ENCODE measurements at places on chromosomes 1 and 21.

DNA sequence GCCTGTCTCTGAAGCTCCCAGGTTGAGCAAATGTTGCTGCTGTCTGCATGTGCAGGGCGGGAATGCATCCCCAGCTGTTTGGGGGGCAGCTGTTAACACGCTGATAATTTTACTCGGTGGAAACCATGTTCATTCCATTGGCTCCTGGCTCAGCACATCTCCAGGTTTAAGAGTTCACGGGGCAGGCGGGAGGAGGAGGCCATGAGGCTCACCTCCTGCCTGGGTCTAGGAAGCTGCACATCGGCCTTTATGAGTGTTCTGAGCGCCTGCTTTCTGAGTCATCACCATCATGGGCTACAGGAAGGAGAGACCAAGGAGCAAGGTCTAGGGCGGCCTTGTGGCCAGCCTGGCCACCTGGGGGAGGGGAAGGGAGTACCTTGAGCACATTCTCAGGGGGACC lies 29.7 kb downstream of the AJAP1 start:
- DNase-seq = peak; percentile 10

GRCh38 chr1:156422602-156423091 lies 53.6 kb downstream of the RHBG start:
- DNase-seq = no peak

DNA sequence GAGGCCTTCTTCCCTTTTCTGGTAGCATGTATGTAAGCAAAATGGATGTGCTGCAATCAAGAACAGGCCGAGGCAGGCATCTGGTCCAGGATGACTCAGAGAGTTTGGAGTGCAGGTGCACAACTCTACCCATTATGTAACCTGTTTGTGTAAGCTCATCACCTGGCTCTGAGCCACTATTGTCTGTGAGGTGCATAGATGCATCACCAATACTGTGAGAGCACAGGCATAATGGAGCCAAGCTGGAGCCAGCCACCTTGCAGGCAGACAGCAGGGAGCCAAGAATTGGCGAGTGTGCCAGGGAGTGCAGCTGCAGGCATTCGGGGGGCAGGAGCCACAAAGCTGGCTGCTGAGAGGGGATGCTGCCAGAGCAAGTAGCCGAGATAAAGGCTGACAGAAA lies 549.9 kb upstream of the RGS18 start:
- DNase-seq = no peak

- DNase-seq = no peak
Observed at GRCh38 chr1:83637586-83637985, 361.3 kb downstream of the TTLL7 start.

- DNase-seq = no peak
Observed at GRCh38 chr21:42102991-42103390, 31.9 kb downstream of the UMODL1 start.

GRCh38 chr1:225418059-225418458 lies 9.8 kb downstream of the LBR start:
- DNase-seq = no peak

- no peak for DNase-seq
Observed at GRCh38 chr1:59557549-59557885, 257.2 kb upstream of the HOOK1 start.

DNA sequence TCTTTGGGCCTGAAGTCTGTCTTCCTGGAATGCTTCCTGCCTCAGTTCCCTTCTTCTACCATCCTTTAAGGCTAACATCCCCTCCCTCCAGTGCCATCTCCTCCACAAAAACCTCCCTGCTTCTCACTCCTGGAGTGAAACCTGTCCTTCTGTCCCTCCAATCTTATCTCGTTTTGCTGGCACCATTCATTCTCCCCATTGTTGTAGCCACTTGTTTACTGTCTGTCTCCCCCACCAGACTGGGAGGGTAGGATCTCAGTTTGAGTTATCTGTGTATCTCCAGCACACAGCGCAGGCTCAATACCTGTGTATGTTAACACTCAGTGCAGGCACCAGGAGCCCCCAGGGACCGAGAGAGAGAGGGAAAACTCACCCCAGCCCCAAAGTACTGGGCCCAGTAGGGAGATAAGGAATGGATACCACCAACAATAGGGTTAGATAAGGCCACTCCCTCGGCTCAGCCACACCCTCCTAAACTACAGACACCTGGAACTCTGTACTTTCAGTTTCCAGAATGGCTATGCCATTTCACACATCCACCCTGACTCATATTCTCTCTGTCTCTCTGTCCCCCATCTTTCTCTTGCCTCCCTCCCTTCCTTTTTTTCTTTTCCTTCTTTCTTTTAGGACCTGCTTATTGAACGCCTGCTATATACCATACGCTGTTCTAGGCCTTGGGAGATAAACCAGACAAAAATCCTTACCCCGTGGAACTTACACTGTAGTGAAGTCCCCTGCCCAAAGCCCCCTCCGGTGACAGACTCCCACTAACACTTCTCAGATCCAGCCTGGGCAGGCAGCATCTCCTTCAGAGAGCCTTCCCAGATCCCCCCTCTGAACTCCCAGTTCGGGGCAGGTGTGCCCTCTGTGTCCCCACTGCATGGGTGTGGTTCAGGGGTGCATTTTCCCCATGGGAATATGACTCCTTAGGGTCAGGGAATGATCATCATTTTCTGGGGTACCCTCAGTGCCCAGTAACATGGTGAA lies 3.3 kb upstream of the SSBP3 start:
- DNase-seq = no peak

DNA sequence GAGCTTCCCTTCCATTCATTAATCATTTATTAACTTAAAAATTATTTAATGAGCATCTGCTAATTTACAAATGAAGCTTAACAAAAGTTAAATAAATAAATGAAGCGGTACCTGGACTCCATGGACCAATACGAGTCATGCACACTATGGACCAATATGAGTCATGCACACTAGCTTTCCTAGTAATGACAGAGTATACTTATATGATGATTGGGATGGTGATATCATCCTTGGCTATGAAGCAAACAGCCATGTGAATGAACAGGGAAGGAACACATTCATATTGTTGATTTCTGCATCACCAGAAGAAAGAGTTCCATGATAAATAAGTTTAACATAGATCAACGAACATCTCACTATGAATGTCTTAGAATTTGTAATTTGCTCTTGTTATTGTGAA lies 109.9 kb downstream of the SPAG17 start:
- DNase-seq = no peak

DNA sequence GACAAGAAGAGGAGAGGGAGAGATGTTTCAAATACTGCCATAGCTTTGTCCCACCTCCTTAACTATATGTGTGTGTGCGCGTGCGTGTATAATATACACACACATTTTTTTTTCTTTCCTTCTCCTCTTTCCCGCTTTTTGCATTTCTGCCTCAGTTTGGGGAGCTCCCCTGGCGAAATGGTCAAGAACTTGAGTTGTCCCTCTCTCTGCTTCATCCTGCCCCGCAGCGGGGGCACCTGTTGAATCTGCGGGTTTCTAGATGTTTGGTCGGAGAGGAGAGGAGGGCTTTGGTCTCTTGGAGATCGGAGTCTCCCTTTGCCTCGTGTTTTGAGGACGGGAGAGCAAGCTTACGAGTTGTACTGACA lies 504 bp downstream of the SCCPDH start:
- no peak for DNase-seq

DNA sequence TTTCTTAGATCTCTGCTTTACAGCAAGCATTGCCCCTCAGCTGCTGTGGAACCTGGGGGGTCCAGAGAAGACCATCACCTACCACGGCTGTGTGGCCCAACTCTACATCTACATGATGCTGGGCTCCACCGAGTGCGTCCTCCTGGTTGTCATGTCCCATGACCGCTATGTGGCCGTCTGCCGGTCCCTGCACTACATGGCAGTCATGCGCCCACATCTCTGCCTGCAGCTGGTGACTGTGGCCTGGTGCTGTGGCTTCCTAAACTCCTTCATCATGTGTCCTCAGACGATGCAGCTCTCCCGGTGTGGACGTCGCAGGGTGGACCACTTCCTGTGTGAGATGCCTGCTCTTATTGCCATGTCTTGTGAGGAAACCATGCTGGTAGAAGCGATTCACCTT lies 33.4 kb upstream of the OR2B11 start:
- DNase-seq = no peak

GRCh38 chr21:20220586-20220985 lies 777.6 kb upstream of the NCAM2 start:
- no peak for DNase-seq

DNA sequence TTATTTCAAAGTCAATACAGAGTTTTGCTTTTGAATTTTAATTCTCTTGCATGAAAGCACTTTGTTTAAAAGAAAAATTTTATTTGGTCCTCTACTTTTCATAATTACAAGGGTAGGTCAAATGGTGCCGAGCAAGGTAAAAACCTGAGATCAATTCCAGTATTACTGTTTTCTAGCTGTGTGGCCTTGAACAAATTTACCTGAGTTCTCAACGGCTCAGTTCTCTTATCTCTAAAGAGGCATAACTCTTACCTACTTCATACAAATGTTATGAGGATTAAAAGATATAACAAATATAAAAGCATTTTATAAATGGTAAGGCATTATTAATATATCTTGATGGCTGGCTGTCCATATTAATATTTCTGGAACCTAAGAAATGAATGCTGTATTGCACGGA lies 42.5 kb downstream of the USP24 start:
- no peak for DNase-seq

DNA sequence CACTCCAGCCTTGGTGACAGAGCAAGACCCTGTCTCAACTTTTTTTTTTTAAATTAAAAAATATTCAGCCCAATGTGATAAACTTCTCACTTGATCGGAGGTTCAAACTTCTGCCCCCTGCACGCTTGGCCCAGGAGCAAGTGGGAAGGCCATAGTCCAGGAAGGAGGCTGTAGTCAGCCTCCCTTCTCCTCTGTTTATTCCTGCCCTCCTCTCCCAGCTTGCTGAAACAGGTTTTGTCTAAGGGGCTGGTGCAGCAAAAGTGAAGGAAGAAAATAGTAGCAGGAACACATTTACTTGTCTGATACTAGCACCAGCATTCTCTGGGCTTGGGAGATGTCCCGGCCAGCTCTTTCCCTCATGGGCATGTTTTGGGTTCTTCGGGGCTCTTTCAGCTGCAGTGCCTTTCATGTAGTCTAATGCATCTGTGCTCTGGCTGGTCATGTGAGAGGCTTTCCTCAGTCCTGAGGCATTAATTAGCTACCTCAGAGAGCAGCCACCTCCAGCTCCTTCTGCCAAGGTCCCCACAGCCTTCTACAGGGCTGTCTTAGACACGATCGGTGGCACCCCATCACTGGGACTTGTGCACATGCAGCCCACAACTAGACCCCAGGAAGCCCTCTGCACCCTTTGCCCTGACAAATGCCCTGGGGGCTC lies 12.9 kb downstream of the SLC44A3 start:
- no peak for DNase-seq

DNA sequence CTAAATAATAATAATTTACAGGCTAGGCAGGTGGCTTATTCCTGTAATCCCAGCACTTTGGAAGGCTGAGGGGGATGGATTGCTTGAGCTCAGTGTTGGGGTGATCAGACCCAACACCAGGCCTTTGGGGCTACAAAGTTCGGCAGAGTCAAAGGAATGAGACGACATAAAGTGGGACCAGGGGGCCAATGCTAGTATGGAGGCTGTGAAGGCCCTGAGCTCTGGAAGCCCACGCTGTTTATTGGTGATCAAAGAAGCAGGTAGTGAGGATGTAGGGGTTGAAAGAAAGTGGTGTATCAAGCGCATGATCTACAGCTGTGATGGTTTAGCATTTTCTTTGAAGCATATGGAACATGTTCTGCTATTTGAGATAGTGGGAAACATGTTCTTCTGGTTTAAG lies 5.6 kb downstream of the BTBD8 start:
- no peak for DNase-seq

GRCh38 chr1:203673550-203674411 lies 47.1 kb downstream of the ATP2B4 start:
- DNase-seq = peak; percentile 98

- no peak for DNase-seq
Observed at GRCh38 chr21:46205166-46205565, 20.9 kb upstream of the SPATC1L start.

- no peak for DNase-seq
Observed at GRCh38 chr1:34532113-34532512, 222.7 kb upstream of the GJB5 start.

- DNase-seq = no peak
Observed at GRCh38 chr1:84988588-84988987, 8.3 kb downstream of the MCOLN2 start.

DNA sequence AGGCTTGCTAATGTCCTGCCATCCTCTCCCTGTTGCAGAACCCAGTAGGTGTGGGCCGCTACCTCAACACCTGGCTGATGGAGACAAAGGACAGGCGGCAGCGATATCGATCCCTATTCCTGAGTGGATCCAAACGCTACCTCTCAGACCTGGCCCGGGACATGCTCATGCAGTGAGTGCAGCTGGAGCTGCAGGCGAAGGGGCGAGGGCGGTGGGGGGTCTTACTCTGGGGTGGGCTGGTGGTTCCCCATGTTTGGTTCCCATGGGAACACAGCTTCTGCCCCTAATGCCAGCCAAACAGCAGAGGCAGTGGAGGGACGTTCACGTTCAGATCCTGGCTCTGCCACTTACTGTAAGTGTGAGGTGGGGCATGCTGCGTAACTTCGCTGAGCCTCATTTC lies 15.8 kb upstream of the TTC22 start:
- no peak for DNase-seq

DNA sequence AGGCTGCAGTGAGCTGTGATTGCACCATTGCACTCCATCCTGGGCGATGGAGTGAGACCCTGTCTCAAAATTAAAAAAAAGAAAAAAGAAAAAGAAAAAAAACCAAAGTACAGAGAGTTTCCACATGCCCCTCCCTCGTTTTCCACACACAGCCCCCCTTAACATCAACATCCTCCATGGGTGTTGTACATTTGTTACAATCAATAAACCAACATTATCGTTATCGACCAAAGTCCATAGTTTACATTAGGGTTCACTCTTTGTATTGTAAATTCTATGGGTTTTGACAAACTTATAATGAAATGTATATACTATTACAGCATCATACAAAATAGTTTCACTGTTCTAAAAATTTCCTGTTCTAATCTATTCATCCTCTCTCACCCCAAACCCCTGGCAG lies 15.9 kb upstream of the TINAGL1 start:
- no peak for DNase-seq

DNA sequence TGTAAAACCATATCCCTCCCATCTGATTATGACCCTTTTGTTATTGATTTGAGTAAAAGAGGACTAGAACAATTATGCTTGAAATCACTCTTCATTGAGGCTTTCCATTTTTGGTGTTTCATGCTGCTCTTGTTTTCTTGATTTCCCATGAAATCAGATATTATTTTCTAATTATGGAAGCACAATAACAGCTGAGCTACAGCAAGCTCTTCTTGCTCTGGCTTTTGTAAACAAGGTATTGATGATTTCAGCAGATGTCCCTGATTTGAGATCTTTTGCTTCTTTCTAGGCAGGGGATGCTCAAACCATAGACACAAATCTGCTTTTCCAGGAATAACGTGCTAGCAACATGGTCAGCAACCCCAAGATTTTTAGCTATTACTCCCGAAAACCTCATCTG lies 607.8 kb downstream of the NCAM2 start:
- DNase-seq = no peak
